CD4-positive, alpha-beta memory T cell (primary cell): ENCODE measurements at places on chromosomes 1 and 21. TPM values are rescaled to one million over a fixed set of nuclear protein-coding genes. Genes with fewer than 3 reads are reported as not detected.

Gene LCE1B
- polyA plus RNA-seq = not detected

Gene RUNX1
- polyA plus RNA-seq = 6.0 TPM

Gene CFAP45
- polyA plus RNA-seq = 0.15 TPM

Gene RBM11
- 2.0 TPM for polyA plus RNA-seq

Gene A3GALT2
- polyA plus RNA-seq = not detected

Gene TMEM222
- polyA plus RNA-seq = 55.4 TPM
